ENCODE measurements at places on chromosomes 3 and 15.

DNA sequence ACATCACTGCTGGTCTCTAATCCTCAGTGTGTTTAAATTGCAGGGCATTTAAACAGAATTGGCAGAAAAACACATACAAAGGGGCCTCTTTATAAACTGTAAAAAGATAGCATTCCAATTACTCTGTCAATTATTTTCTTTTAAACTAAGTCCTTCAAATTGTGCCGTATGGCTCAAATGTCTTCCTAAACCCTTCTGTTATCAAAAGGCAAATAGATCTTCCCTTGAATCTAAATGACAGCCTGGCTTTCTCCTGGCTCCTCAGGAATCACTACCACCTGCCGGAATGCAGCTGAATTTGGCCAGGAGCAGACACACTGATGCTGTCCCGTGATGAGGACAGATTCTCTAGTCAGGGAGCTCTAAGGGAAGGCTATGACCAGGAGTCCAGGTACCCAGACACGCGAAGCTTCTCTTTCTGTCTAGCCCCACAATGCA lies 85.6 kb downstream of the IGF2BP2 start:
- no peak for DNase-seq

DNA sequence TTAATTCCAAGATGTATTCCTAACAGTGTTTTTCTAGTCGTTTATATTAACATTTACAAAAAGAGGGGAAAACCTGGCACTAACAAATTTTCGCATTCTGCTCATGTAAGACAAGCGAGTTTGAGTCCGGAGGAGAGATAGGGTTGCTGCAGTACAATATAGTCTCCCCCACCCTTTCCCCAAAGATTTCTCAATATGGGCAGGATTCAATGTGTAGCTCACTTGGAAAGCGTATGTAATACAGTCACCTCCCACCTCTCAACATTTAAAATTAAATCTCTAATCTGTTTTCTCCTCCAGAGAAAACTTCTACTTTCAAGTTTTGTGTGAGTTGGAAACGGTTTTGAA lies 57.9 kb downstream of the CMSS1 start:
- no peak for DNase-seq

GRCh38 chr15:66472176-66472999 lies 25.2 kb downstream of the SNAPC5 start:
- DNase-seq = peak; percentile 52

GRCh38 chr3:127588806-127589577 lies 1.5 kb downstream of the TPRA1 start:
- no peak for DNase-seq

DNA sequence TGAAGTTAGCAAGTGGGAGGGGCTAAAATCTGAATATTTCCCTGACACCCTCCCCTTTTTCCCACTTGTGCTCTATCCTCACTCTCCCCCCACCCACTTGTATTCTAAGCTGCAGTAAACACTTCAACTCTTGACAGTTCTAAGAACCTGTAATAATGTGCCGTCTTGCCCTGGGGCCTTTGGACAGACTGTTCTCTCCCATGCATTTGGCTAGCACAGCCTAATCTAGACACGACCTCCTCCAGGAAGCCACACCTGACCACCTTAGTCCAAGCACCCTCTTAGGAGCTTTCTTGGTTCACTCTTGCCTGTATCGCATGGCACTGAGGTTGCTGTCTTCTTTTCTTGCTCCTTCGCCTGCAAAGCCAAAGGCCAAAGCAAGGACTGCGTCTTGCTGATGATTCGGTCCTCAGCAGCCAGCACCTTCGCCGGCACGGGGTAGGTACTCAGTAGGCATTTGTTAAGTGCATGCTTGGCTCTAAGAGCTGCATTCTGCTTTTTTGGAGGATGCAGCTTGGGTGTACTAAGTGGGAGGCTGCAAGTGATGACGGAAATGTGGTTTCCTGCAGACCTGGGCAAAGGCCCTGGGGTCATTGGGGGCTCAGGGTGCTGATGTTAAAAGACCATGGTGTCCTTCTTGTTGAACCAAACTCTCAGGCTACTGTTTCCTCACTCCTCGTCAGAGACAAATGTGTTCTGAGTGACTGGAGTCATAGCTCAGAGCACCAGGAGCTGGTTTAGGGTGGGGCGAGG lies 2.0 kb upstream of the ZNF710 start:
- DNase-seq = no peak

DNA sequence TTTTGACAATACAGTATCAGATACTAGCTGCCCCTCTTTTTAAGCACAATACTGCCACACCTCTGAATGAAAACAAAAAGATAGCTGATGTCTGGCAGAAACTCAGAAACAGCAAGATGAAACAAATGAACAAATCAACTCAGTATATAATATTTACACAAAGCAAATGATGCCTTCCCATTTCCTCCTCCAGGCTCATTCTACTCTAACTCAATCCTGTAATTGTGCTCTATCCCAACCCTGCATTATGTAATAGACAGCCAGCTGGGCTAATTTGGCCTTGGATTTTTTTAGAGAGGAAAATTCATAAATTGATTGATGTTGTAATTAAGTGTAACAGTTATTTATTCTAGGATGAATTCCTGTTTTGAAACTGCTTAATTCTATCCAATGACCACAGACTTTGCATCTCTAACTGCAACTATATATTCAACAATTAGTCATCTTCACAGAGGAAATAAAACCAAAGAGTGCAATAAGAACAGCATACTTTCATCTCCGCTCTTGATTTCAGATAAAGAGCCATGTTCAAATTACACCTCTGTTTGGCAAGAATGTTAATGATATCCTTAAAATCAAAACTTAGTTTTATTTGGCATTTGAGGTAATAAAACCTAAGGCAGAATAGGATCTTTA lies 6.1 kb downstream of the ATG3 start:
- no peak for DNase-seq

- no peak for DNase-seq
These were observed 121.0 kb downstream of the ASB7 start for GRCh38 chr15:100723315-100723801.
